GM03348 (cell line): ENCODE measurements at places on chromosomes 3 and 15.

GRCh38 chr3:46713050-46713897 lies 4.4 kb downstream of the PRSS50 start:
- DNase-seq: no peak

DNA sequence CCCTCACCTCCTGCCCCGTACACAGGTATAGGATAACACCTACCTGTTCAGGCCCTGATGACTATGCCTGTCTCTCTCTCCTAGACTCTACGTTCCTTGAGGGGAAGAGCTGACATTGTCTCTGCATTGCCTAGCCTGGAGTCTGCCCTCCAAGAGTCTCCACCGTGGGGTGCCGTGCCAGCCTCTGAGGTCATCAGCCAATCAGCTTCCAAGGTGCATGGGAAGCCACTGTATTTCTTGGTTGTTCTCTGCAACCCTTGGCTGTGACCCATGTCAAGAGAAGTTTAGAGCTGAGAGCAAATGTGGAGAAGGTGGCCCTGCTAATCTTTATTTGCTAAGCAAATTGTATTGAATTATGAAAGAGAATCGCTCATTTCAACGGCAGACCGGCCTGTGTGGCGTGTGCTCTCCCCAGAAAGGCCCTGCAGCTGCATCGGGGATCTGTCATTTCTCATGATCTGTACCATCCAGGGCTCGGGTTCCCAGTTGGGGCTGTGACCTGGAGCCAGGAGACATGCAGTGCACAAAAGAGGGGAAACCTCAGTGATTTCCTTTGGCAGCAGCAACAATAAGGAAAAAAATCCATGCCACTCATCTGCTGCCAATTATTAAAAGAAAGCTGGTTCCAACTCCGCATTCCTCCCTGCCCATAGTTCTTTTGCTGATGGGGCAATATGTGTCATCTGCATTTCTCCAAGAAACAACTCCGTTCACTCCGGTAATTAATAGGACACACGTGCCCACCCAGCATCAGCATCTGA lies 182.2 kb downstream of the MEGF11 start:
- DNase-seq: no peak

DNA sequence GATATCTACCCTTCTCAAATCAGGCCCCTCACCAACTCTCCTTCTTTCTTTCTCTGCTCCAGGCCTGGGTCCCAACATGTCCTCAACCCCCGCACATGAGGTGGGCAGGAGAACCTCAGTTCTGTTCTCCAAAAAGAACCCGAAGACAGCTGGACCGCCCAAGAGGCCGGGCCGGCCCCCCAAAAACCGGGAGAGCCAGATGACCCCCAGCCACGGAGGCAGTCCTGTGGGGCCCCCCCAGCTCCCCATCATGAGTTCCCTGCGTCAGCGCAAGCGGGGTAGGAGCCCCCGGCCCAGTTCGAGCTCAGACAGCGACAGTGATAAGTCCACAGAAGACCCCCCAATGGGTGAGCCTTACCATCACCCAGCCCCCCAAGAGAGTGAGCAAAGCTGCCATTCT lies 5.6 kb upstream of the OGG1 start:
- no peak for DNase-seq

GRCh38 chr3:23495507-23495906 lies 292.4 kb downstream of the UBE2E2 start:
- DNase-seq: peak; percentile 22

DNA sequence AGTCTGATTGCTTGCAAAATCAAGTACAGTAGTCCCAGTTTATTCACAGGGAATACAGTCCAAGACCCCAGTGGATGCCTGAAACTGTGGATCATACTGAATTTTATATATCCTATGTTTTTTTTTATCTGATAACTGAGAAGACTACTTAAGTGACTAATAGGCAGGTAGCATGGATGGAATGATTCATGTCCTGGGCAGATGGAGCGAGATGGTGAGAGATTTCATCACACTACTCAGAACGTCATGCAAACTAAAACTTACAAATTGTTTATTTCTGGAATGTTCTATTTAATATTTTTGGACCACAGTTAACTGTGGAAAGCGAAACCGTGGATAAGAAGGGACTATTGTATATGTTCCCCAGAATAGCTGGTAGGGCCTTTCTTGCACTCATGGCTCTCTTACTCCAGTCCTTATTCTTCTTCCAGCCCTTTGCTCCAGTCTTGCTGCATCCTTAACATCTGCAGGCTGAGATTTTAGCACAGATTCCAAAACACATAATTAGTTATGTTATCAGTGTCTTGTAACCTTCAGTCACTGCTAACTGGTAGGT lies 290.0 kb downstream of the ADAMTSL3 start:
- no peak for DNase-seq
